ENCODE measurements at places on chromosomes 1 and 21.
A peak's percentile ranks its signal among the peaks of the same experiment; 100 is the strongest.

DNA sequence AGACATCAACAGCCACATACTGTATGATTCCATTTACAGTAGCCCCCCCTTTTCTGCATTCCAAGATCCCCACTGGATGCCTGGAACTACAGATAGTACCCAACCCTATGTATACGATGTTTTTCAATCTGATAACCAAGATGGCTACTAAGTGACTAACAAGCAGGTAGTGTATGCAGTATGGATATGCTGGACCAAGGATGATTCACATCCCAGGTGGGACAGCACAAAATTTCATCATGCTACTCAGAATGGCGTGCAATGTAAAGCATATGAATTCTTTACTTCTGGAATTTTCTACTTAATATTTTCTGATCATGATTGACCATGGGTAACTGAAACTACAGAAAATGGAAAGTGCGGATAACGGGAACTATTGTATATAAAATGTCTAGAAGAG is 30.0 kb upstream of the MRPS6 start:
- DNase-seq, result no peak

DNA sequence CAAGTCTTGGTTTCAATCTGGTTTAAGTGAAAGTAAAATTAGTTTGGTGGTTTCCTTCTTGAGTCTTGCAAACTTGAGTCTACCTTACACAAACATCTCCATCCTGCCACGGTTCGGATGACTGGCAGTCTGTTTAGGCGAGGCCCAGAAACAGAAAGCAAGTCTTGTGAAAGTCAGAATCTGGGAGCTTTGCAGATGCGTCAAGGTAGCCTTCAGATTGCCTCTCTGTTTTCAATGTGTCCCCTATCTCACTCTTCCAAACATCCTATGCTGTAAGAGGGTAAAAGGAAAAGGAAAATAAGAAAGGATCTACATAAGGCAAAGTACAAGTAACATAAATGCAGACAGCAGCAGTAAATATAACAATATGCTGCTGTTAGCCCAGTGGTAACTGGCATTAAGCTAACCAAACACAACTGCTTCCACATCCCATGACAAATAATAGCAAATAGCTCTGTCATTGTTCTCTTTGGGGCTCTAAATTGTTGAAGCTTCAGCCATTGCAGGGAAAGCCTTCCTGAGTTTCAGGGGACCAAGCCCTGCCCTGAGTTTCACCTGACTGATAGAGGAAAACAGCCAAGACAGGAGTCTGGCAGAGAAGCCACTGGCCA is 26.2 kb upstream of the C1orf105 start:
- peak; percentile 78 for DNase-seq

DNA sequence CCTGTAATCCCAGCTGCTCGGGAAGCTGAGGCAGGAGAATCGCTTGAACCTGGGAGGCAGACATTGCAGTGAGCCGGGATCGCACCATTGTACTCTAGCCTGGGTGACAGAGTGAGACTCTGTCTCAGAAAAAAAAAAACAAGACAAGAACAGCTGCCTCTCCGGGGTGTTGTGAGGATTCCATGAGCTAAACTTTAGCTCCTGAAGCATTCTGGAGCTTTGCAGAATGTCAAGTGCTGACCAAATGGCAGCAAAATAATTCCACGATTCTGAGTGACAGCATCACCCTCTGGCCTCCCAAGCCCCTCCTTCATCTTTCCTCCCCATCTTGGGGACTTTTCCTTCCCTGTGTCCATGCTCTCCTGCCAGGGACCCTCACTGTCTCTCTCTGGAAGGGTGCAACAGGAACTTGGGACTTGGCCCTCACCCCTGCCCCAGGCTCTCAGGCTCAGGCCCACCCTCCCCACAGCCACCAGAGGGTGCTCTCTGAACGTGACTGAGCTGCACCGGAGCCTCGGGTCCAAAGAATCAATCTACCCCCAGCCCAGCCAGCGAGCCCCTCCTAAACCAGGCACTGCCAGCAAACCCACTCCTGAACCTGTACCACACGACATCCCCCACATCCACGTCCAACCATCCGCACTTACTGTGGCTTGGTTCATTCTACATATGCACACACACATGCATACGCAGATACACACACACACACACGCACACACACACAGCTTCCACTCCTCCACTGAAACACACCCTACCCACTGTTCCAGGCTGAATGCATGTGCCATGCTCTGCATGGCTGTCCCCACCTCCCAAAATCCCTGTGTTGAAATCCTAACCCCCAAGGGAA is 45.7 kb downstream of the ACOT7 start:
- peak; percentile 76 for DNase-seq

DNA sequence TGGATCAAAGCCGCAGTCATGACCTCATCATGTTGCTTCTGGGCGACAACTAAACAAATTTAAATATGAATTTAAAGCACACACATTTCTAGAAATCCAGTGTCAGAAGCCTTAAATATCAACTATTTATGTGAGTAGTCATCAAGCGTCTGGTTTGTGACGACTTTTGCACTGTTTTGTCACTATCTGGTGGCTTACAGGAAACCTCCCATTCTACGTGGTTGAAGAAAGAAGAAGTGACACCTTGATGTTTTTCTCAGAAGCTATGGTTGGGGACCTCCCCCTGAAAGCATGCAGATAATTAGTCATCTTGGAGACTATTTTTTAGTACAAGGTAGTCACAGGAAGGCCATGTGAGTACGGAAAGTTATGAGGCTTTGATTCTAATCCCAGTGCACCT is 58.5 kb downstream of the TENT5C start:
- peak; percentile 85 for DNase-seq

- no peak for DNase-seq
Measured at GRCh38 chr1:45411510-45411899, 71.3 kb upstream of the MUTYH start.

DNA sequence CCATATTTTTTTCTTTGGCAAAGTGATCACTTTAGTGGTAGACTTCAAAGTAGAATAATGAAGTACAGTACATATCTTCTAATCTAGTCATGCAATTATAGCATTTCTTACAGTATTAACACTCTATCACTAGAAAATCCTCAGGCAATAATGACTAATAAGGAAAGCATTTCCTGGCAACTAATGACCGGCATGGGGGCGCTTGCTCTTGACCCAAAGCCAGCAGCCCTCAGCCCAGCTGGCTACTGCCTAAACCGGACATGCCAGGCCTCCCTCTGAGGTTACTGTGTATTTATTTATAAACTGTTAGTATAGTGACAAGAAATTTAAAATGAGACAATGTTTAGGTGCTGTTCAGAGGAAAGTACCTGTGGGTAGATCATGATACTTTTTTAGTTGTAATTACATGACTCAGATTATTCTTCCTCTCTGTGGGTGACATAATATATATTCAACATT is 633.8 kb downstream of the PTPRC start:
- DNase-seq, result no peak

- no peak for DNase-seq
Measured at GRCh38 chr21:34900376-34900775, 148.7 kb downstream of the RUNX1 start.

DNA sequence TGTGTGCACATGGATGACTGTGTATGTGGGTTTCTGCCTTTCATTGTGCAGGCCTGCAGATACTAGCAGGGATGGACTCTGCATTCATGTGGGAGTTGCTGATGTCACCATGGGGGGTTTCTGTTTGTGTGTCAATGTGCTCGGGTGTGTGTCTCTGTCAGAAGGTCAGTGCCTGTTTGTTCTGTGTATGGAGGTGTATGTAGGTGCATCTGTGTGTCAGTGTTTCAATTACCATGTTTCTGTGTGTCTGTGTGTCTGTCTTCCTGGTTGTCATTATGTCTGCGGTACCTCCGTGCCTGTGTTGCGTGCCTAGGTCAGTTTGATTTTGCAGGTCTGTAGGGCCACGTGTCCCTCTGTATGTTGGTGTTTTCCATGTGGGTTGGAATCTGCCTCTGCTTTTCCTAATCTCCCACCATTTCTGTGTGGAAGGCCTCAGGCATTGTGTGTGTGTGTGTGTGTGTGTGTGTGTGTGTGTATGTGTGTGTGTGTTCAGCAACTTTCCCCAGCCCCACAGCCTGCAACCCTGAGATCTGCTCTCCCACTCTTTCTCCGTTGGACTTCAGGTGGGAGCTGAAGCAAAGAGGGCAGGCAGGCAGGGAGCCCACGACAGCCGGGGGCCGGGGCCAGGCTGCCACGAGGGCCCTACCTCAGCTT is 36.7 kb upstream of the WASF2 start:
- DNase-seq, result no peak

DNA sequence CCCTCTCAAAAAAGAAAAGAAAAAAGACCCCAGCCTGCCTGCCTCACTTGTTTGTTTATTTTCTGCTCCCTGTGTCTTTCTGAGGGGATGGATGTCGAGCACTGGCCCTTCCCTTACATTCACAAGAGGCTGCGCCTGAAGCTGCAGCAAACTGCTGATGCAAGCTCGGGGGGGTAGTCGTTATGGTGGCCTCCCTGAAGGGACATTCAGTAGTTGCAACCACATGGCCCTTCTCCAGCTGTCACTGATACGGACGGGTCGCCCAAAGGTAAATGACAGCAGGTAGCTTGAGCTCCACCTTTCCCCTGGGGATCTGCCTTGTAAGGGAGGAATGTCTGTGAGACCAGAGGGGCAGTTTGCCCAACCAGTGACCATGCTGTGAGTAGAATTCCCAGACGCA is 17.7 kb downstream of the PLEKHM2 start:
- no peak for DNase-seq

- DNase-seq, result no peak
Measured at GRCh38 chr1:184027826-184028695, 9.5 kb downstream of the COLGALT2 start.

DNA sequence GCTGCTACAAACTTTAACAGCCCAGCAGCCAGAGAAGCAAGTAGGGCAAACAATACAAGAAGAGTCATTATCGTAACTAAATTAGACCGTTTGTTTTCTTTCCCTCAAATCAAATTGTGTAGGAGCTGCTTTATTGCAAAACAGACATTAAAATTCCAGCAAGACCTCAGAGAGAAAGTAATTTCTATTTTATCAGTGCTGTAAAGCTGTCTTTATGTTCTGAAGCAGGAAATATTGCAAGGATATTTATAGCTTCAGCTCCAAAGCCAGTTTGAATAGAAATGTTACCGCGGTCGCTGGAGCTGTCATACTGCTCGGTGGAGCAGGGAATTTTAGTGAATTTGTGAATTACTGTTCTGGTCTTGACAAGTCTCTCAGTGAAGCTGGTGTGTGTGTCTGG is 503.8 kb upstream of the PLXNA2 start:
- no peak for DNase-seq

- DNase-seq, result no peak
Measured at GRCh38 chr21:35326677-35327076, 277.6 kb upstream of the RUNX1 start.

DNA sequence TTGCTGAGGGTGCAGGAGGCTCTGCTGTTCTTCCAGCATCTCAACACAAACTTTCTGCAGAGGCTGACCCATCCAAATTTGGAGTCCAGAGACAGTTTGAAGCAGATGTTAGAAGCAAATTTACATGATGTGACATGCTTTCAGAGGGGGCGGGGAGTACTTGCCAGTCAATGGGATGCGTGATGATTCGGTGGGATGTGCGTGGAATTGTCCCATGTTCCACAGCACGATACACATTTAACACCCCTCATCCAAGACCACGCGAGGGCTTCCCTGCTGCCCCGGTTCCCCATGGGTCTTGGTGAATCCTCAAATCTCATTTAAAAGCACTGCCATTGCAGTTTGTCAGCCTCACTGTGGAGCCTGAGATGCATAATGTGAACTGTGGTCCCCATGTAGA is 78.6 kb upstream of the TLR5 start:
- no peak for DNase-seq

DNA sequence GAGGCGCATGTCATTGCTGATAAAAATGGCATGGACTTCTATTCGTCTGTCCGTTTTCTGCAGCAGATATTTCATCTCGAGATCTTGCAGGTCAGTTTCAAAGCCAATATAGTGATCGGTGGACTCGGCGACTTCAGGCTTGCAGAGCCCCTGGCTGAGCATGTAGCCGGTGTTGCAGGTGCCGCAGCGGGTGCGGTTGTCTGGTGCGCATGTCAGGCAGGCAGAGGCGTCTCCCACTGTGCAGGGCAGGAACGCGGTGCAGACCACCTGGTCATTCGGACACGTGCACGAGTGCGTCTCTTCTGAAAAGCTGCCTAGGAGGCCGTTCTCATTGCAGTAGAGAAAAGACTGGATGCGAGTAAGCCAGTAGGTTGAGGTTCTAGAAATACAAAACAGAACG is 378.9 kb downstream of the BRINP3 start:
- DNase-seq, result no peak

GRCh38 chr1:205802060-205802459 is 10.9 kb downstream of the SLC41A1 start:
- DNase-seq, result no peak

DNA sequence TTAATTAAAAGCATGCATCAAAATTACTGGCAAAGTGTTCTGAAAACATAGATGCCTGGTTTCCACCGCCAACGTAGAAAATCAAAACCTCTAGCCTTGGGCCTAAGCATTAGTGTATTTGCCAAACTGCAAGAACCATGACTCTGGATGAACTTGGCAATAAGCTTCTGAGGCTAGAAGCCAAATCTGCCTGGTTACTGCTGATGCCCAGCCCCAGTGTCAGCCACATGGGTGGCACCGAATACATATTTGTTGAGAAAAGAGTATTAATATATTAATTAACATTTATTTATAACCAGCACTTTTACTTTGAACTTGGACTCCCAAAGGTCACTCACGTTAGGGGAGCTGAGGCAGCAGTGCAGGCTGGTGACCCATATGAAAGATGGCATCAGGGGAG is 140.6 kb upstream of the HMGB4 start:
- DNase-seq, result no peak

Data from CD4-positive, alpha-beta T cell treated with Interleukin-4 for 1 hour (primary cell).